MM.1S (cell line): ENCODE measurements at places on chromosomes 12 and 14.

DNA sequence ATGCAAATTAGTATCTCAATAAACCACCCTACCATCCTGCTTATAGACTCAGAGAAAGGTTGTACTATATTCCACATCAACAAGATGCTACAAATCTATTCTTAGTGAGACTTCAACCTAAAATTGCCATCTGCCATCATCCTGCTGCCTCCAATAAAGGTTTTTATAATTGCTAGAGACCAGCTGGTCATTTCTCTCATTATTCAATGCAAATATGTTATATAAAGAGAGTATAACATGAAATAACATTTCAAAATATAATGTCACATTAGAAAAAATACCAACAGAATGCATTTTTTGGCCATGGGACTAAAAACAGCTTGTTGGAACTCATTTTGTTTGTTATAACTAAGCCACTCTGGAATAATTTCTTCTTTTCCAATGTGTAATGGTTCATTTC, 247.3 kb downstream of the LRIG3 start:
- no peak for DNase-seq

DNA sequence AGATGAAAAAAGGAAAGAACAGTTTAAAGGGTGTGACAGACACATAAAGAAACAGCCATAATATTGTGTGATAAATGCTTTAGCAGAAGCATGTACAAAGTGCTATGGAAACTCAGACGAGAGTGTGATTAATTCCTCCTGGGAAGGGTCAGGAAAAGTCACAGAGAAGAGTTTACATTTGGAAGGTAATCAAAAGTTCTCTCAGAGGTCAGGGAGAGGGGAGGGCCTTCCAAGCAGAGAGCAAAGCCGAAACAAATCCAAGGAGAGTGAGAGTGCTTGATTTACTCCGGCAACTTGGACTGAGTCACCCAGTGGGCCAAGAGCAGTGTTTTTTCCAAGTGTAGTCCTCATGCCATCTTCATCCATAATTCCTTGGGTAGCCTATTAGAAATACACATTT, 108.3 kb downstream of the IGF1 start:
- no peak for DNase-seq

GRCh38 chr12:1836854-1837421, 16.6 kb downstream of the LRTM2 start:
- DNase-seq = no peak

GRCh38 chr12:213527-213932, 427 bp downstream of the SLC6A12 start:
- no peak for DNase-seq

DNA sequence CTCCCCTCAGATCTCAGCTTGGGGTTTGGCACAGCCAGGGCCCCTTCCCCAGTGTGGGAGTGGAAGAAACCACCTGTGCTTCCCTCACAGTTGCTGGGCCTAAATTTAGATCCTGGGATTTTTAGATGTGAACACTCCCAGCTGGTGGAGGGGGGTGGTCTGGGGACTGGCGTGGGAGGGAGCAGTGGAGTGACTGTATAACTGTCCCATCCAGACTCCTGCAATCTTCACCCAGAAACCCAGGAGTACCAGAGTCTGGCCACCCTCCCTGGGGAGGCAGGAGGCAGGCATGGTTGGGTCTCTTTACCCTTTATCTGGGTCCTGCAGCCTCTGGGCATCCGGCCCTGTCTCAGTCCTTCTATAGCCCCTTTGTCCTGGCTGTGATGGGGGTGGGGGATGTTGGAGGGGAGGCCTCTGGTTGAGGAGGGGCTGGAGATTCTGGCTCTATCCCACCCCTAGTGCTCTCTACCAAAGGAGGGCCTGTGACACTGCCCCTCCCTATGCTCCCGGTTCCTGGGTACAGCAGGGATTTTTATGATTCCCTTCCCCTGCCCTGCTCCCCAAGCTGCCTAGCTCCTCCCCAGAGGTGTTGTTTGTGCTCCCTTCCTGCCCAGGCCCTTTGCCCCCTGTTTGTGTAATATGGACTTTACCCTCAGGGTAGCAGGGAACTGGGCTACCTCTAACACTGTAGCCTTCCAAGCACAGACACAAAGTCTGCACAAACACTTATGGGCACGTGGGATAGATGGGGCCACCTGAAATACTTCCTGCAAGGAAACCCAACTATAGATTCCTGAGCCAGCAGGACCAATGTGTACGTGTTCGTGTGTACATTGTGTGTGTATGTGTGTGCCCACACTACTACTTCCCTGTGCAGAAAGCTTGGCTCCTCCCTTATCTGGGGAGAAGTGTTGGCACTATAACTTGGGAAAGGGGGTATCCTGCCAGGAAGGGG, 1.7 kb downstream of the ERBB3 start:
- no peak for DNase-seq

GRCh38 chr14:89252887-89253532, 164.0 kb downstream of the FOXN3 start:
- no peak for DNase-seq

- peak; percentile 66 for DNase-seq
These were observed 119.3 kb upstream of the MDM1 start for GRCh38 chr12:68451261-68452077.

DNA sequence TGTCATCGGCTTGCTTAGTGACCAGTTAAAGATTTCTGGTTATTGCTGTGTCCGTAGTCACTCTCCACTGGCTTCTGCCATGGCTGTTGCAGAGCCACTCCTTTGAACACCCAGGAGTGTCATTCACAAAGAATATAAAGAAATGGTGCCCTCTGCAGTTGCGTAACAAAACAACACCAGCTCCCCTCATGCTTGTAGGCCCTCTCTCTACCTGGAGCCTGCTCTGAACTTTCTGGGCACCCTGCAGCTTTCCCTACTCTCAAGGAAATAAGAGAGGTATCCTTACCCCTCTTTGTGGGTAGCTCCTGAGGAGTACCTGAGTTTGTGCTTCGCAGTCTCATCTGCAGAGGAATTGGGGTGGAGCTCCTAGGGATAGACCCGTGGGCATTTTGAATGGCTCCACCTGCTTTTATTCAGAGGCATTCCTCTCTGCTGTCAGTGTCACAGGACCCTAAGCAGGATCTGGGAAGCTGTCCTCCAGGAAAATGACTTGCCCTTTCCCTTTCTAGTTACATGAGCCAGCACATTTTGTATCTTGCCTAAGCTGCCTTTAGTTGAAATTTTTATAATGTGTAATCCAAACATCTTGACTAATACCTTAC, 97.2 kb upstream of the TMEM260 start:
- no peak for DNase-seq

DNA sequence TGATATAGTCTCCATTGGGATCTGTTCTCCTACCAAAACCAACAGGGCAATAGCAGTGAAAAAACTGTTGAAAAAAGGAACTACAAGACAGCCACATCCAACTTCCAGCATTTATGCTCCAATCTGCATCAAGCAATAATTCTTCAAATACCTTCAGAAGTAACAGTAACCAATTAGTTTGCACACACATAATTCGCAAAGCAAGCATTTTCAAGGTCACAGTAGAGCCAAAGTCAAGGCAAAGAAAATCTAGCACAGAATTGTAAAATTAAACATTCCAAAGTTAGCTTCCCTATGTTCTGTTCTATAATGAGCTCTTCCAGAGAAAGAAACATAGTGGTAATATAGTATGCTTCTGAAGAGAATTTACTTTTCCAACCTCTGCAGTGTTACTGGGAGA, 11.0 kb upstream of the MTERF2 start:
- DNase-seq = no peak

- no peak for DNase-seq
These were observed 78.5 kb downstream of the TESC start for GRCh38 chr12:117020536-117021220.

- DNase-seq = peak; percentile 24
These were observed 120.7 kb upstream of the PWP1 start for GRCh38 chr12:107564946-107565345.

DNA sequence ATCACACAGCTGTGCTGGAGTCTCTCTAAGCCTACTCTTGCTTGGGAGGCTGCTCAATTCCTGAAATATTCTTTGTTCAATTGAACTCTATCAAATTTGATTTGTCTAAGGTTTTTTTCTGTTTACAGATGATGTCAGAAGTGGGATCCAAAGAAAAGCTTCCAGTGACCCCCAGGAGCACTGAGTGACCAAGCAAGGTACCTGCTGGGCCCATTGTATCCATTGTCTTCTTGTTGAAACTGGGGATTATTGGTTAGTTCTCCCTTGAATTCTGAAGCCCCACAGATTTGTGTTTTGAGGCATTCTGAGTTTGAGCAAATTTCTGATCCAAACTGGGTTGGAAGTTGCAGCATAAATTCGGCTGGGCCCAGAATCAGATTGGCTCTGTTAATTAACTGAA, 64.6 kb downstream of the MYF5 start:
- DNase-seq = no peak

DNA sequence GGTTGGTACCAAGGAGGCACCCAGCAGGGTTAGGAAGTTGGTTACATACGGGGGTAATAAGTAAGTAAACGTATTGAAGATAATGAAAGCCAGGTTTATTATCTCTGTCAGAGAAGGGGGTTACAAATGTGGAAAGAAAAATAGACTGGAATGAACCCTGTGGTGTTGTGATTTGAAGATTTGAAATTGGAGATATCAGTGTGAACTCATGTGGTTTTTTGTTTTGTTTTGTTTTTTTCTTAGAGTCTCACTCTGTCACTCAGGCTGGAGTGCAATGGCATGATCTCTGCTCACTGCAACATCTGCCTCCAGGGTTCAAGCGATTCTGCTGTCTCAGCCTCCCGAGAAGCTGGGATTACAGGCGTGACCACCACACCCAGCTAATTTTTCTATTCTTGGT, 14.1 kb upstream of the SLC25A3 start:
- no peak for DNase-seq

GRCh38 chr12:110698171-110698902, 9.4 kb upstream of the HVCN1 start:
- DNase-seq = peak; percentile 71
